ENCODE measurements at places on chromosomes 1 and 21.
A peak's percentile ranks its signal among the peaks of the same experiment; 100 is the strongest.

DNA sequence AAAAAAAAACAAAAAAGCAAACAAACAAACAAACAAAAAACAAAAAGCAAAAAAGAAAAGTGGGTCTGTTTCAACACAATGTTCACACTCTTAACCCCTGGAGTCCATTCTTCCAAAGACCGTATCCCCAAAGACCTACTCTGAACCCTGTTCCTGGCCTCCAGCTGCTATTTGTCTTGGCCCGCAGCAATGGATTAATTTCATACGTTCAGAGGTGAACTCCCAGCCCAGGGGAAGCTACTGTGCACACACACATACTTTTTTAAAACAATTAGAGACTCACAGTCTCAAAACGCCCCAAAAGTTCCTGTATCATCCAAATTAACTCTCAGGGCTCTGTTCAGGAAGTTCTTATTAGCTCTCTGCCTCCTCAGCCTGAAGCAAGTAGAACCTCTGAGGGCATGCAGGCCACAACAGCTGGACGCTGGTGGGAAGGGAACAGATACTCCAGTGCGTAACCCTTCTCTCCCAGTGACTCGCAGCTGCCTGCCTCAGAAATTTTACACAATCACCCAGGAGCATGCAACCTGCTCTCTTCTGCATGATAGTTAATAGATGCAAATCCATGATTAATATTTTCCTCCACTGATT is 395.4 kb downstream of the RRAGC start:
- DNase-seq = no peak

DNA sequence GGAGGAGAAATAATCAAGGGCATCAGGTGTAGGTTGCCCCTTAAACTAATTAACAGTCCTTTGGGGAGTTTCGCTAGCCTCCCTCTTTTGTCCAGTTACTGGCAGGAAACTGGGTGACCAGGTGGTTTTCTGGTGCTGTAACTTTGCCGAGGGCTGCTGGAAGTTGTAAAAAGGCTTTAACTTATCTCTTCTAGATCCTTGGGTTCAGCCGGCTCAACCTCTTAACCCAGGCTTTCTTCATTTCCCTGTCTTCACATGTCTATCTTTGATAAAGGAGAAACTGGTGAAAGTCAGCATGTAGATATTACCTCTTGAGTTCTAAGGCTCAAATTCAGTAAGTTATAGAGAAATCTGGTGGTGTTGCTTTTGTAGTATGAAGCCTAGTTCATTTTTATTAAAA is 289.7 kb upstream of the NRIP1 start:
- DNase-seq = no peak

GRCh38 chr1:183144752-183145151 is 41.3 kb upstream of the LAMC2 start:
- no peak for DNase-seq

- DNase-seq = no peak
Measured at GRCh38 chr21:43811262-43812105, 22.1 kb downstream of the RRP1 start.

DNA sequence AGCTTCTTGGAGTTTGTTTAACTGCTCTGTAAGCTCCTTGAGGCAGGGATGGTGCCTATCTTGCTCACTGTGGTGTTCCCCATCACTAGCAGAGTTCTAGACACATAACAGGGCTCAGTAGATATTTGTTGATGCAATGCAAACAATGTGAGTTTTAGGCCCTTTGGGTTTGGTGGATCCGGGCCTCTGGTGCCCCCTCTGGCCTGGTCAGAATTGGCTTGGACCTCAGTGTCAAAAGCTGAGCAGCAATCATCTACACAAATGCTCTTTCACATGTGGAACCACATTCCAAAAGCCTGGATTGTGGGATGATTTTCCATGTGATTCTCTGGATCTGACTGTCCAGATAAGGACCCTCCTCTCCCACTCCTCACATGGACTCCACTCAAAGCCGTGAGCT is 53.4 kb upstream of the BCAR3 start:
- DNase-seq = no peak

DNA sequence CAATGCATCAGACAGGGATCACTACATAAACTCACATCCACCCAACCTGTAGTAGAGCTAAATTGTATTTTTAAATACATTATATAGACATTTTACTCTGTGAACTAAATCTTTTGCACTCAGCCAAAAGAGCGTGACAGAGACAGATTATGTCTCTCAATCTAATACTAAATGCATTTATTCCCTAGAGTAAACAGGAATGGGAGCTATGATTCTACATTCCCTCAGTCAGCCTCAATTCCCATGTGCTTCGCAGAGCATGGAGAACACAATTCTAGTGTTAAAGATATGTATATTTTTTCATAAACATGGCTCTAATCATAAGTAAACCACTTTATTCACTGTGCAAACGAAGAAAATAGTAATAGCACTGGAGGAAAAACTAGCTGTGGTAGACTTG is 16.5 kb downstream of the PIGK start:
- DNase-seq = no peak

DNA sequence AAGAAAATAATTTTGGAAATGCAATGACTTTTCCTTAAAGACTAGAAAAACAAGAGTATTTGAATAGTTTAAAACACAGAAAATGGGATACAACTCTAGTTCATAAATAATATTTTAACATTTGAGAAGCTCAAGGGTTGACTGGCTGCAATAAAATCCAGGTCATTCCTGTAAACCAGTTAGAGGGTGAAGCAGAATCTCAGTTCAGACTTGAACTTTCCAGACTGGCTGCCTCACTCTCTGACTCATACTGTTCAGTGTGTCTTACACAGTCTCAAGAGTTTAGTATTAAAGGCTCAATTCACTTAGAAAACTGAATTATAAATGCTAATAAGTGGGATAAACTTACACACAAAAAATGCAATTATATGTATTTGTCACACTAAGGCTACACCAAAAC is 89.9 kb downstream of the RAVER2 start:
- no peak for DNase-seq

DNA sequence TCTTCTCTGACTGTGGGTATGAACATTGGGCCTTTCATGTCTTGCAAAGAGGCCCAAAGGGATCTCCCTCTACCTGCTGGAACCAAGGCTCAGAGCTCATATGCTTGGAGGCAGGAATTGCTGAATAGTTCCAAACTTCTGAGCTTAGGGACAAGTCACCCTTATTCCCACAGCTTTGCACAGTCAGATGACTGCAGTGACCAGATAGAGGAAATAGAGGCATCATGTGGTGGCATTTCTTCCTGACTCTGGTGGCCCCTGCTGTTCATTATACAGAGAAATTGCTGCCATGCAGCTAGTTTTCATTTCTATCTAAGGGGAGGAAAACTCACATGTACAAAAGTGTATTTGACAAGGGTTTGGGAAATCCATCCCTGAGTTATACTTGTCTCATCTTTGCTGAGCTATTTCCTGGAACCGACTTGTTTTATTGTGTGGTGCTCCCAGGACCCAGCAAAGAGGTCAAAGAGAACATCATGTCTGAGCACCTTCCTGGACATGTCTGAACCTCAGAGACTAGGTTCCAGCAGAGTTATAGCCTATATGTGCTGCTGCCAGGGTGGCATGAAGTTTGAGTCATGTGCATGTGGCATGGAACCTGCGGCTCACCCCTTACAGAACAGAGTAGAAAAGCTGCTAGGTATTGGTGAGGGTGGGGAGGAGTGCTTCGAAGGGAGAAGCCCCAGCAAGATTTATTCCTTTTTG is 131.2 kb downstream of the PIK3R3 start:
- DNase-seq = no peak

DNA sequence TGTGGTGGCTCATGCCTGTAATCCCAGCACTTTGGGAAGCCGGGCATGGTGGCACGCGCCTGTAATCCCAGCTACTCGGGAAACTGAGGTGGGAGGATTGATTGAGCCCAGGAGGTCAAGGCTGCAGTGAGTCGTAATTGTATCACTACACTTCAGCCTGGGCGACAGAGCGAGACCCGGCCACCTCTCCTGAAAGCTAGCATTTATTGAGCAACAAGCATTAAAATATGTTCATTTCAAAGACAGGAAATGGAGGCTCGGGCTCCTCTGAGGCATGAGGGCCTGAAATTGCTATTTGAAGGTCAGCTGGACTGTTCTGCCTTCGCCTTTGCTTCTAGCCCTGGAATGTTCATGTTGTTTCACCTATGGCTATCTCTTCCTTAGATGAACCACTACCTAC is 34.5 kb downstream of the SPATA21 start:
- no peak for DNase-seq

GRCh38 chr1:170307426-170307825 is 161.7 kb downstream of the NTMT2 start:
- no peak for DNase-seq

- peak; percentile 16 for DNase-seq
Measured at GRCh38 chr1:77762072-77762476, 2.4 kb upstream of the USP33 start.

- DNase-seq = no peak
Measured at GRCh38 chr1:223652436-223652941, 13.0 kb downstream of the CAPN8 start.

GRCh38 chr1:248894837-248895236 is 11.2 kb upstream of the PGBD2 start:
- DNase-seq = no peak

GRCh38 chr1:222171005-222171404 is 376.9 kb downstream of the HHIPL2 start:
- DNase-seq = no peak

GRCh38 chr1:10082785-10083479 is 50.2 kb downstream of the UBE4B start:
- no peak for DNase-seq

GRCh38 chr1:13588946-13589796 is 5.5 kb downstream of the PDPN start:
- DNase-seq = no peak

GRCh38 chr21:41638201-41638790 is 128.6 kb downstream of the RIPK4 start:
- DNase-seq = no peak

GRCh38 chr21:42745511-42746239 is 92.3 kb downstream of the PDE9A start:
- no peak for DNase-seq

DNA sequence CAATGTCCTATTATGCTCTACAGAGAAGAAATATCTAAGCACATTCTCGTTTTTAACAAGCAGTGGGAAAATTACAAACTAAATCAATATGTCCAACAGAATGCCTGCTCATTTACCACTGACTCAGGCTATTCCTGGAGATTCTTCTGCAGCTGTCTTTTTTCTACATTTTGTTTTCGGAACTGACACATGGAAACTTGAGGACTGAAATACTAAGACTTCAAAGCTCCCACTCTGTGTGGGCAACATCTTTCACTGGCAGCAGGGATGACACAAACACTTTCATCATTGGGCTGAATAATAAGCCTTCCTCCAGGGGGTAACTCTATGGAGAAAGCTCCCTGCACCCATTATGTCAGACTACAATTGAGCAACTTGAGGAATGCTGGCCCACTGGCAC is 175.5 kb upstream of the NCAM2 start:
- no peak for DNase-seq

DNA sequence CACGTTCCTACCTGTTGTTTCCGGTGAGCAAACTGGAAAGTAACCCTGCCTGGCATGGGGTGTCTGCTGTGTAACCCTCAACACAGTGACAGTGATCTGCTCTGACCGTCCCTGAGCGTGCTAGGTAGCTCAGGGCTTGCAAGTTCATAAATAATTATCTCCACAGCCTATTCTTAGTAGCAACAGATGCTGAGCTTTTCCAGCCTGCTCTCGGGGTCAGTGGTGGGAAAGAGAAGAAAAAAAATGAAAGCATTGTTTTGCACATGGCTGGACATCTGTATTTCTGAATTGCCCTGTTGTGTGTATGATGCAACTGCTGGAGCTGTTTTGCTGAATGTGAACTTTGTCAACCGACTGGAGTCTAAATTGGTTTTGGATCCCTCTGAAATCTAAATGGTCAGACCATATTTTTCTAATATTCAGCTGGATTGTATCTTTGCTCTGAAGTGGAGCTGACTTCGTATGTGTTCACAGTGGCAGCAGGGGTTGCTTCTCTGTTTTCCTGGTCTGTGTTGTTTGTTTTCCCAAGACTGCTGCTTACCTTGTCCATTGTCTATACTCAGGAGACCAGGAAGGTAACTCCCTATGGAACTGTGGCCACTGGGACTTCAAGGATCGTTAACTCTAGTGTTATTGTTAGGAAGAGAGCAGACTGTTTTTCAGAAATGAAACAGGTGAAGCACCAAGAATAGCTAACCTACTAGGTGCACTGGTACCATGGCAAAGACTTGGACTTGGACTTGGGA is 27.0 kb downstream of the TGFB2 start:
- no peak for DNase-seq

DNA sequence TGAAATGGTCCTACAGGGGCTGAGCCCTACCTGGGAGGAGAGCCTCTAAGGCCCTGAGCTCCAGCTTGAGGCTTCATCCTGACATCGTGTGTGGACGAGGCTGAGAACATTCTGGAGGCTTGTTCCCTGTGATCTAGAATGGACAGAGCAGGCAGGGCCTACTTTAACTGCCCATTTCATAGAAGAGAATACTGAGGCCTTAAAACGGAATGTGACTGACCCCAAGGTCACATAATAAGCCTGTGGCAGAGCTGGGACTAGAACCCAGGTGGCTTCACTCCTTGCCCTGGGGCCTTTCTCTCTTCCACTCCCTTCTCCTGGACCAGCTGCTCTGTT is 6.0 kb upstream of the SDC3 start:
- DNase-seq = no peak

GRCh38 chr1:32539584-32540571 is 651 bp downstream of the ZBTB8A start:
- DNase-seq = peak; percentile 57

GRCh38 chr1:241950390-241950789 is 7.2 kb upstream of the BECN2 start:
- DNase-seq = no peak

DNA sequence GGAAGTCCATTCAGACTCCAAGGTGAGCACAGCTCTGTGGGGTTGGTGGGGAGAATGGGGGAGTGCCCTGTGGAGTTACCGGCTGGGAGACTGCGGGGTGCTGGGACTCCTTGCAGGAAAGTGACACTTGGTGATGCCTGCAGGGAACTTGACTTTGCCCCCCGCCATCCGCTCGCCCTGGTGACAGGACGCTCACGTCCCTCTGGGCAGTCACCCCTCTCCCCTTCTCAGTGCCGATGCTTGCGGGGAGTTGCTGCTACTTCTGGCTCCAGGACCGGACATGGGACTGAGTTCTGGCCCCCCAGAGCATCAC is 209.5 kb upstream of the C1orf174 start:
- no peak for DNase-seq

GRCh38 chr1:55848906-55849305 is 633.7 kb upstream of the USP24 start:
- DNase-seq = no peak

DNA sequence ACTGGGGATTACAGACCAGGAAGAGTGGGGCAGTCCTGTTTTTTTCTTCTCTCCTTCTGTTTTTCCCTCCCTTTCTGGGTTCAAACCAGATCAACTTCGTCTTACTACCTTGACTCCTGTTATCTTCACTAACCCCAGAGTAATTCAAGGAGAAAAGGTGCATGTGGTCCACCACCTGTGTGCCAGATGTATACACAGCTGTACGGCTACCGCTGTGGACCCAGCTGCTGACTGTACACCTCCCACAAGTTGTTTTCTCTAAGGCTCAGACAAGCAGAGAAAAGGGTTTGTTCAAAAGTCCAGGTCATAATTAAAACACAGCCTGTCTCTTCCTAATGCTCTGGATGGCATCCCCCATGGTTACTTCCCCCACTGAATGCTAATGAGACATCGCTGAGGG is 102.1 kb downstream of the LMX1A start:
- DNase-seq = no peak
